NCI-H510A (cell line): ENCODE measurements at places on chromosomes 16 and 17.

DNA sequence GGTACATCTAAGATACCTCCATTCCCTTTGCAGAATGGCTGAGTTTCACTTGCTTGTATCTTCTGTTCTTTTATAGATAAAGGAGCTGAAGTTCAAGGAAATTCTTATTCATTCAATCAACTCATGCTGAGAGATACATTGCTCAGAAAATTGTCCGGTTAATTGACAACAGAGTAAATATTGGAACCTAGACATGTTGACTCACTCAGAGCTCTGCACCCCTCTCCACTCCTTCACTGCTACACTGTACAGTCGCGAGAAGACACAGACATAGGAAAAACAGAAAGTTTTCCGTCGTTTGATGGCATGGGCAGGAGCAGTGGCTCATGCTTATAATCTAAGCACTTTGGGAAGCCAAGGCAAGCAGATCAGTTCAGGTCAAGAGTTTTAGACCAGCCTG, 690.5 kb upstream of the SOX9 start:
- DNase-seq: no peak

DNA sequence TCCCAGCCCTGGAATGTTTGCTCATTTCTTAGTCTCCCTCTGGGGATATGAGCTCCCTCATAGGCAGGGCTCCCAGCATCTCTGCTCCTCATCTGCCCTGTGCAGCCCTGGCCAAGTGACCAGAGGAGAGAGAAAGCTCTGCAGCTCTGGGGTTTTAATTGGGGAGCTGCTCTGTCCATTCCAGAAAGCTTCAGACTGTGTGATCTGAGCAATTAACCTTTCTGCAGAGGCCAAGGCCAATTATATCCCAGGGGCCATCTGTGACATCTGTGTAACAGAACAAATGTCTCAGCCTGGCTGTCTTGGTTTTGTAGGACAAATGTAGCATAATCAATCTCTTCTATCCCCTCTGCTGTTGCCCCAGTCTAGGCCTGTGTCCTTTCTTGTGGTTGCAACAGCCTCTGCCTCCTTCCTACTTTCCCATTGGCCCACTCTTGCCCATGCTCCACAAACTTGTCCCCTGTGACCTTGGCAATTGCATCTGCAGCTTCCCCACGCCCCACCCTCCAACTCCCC, 156.0 kb downstream of the GSG1L start:
- DNase-seq: no peak

DNA sequence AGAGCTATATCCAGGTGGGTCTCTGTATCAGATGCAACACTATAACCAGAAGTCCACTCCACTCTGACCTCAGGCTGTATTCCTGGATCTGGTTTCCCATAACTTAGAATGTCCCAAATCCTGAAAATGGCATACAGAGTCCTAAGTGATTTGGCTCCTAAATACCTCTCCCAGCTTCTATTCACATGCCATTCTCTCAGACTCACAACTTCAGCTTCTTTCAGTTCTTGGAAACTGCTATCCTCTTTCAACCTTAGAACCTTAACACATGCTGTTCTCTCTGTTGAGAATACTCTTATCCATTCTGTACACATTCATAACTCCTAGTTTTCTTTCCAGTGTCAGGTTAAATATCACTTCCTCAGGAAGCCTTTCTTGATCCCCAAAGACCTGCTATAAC, 132.0 kb downstream of the BRIP1 start:
- no peak for DNase-seq

GRCh38 chr17:29707212-29707571, 84.5 kb upstream of the CORO6 start:
- DNase-seq: no peak

DNA sequence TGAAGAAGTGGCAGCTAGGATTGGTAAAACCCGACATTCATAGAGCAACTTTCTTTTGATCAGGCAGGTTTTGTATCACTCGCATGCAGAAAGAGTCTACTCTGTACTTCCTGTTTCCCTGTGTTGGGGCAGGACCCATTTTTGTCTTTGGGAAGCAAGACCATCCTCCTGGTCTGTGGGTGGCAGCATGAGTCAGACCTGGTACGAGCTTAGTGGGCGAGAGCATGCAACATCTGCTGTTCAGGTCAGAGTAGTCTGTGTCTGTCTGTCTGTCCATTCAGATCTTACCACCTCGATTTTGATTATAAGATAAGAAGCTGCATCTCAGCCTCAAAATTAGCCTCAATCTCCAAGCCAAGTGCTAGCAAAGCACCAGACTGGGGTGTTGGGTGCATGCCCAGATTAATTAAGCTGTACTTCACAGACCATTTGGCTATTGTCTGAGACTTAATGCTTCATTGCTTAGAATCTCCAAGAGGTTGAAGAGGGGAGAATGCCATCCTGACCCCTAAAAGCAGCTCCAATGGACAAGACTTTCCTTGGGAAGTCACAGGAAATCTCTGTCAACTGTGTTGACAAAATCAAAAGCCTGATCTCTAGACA, 110.9 kb downstream of the XYLT1 start:
- DNase-seq: no peak

DNA sequence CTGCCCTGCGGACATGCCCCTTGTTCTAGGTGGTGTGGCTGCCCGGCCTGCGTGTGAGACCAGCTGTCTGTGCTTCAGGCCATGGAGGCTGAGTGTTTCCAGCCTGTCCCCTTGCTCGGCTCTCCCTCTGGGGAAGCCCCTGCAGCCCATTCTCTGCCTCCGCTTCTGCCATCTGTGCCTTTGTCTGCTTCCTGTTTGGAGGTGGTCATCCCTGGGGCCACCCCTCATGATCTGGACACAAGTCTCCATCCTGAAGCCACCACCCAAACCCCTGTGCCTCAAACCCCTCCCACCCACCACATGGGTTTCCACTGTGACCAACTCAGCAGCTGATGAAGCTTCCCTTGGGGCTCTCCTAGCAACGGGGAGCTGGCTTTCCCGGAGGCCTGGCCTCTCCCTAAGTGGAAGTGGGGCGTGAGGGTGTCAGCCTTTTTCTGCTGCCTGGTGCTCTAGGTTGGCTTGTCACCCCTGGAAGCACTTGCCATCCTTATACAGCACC, 184.9 kb downstream of the SEC14L1 start:
- no peak for DNase-seq

DNA sequence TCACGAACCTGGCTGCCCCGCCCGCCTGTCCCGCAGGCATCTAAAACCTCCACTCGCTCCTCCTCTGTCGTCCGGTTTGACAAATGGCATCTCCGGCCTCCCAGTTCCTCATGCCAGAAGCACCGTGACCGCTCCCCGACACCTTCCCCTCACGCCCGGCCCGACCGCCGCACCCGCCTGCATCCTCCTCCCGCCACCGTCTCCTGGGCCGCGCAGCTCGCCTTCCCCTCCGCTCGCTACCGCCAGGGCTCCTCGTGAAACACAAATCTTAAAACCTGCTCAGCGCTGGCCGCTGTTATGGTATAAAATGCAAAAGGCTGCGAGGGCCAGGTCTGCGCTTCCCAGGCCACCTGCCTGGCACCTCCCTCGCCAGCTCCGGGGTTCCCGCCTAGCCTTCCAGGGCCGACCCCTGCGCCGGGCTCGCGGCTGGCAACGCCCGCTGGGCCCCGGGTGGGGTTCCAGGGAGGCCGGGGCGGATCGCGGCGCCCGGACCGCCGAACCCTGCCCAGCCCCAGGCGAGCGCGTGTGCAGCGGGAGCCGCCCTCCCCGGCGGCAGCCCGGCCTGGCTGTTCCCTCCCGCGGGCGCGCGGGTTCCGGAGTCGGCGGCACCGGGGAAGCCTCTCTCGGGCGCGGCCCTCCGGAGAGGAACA, 488 bp downstream of the SPSB3 start:
- DNase-seq: no peak

DNA sequence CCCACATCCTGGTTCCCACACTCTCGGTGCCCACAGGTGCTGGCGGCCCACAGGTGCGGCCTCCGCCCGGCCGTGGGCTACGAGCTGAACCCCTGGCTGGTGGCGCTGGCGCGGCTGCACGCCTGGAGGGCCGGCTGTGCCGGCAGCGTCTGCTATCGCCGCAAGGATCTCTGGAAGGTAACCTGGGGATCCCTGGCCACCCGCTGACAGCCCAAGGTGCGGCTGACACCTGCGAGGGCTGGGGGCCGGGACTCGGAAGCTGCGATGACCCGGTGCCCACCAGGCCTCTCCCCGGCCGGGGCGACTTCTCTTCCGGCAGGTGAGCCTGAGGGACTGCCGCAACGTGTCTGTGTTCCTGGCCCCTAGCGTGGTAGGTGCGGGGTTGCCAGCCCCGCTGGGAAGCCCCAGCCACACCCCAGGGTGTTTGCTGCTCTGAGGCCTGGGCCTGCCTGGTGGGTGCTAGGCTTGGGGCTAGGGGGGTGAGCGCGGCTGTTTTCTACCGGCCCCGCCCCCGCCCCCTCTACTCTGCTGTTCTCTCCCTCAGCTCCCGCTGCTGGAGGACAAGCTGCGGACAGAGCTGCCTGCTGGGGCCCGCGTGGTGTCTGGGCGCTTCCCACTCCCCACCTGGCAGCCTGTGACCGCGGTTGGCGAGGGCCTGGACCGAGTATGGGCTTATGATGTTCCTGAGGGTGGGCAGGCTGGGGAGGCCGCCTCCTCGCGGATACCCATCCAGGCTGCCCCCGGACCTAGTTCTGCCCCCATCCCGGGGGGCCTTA, 1.0 kb downstream of the ANTKMT start:
- no peak for DNase-seq

GRCh38 chr17:41322903-41323895, 7.7 kb upstream of the KRTAP17-1 start:
- DNase-seq: no peak

- no peak for DNase-seq
Measured at GRCh38 chr16:58026139-58026704, 668 bp downstream of the MMP15 start.

GRCh38 chr16:53099318-53100130, 44.7 kb downstream of the CHD9 start:
- DNase-seq: peak; percentile 98

- peak; percentile 41 for DNase-seq
Measured at GRCh38 chr17:27319541-27320221, 25.8 kb downstream of the WSB1 start.

DNA sequence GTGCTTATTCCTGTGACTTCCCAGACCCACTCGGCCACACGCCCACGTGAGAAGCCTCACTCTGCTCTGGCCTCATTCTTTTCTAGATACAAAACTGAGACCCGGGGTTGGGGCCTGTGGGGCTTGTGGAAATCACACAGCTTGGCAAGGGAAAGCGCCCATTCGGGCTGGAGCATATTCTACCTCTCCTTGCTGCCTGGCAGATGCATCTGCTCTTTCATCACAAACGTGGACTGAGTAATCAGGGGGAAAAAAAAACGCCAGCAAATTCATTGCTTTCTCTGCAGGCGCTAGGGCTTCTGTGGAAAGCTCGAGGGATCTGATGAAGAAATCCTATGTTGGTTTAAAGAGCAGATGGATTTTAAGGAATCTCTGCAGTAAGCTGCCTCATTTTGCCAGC, 44.4 kb downstream of the DNAH9 start:
- DNase-seq: no peak

DNA sequence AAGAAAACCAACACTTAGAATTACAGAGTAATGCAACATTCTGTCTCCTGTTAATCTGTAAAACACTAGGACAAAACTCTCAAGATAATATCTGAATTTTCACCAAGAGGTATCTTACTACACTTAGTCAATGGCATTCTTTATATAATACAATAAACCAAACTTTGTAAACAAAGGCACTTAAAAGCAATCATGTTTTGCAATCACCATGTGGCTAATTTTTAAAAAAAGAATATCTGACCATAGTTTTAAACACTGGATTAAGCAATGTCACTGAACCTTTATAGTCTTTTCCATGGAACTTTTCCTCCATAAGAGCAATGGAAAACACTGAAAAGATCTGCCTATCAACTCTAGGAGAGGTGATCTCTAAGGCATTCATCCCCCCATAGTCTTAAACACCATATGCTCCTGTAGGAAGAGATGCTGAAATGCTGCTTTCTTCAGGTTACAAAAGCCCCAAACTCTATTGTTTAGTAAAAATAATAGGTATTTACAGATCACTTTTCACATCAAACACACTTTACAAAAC, 144.2 kb upstream of the CORO6 start:
- DNase-seq: no peak

DNA sequence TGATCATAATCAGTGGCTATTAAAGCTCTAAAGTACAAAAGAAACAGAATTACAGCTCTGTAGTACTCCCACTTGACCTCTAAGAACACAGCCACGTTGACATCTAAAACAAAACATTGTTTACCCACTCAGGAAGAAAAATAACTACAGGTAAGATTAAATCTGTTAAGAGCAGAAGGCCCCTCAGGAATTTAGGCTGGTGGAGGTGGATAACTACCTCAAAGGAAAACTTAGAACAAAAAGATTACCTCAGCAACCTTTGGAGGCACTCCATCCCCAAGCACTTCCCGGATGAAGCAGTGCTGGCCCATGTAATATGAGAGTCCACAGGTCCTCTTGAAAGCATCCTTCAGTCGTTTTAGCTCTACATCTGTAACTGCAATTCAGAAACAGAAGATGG, 46.7 kb downstream of the USP32 start:
- DNase-seq: peak; percentile 44

DNA sequence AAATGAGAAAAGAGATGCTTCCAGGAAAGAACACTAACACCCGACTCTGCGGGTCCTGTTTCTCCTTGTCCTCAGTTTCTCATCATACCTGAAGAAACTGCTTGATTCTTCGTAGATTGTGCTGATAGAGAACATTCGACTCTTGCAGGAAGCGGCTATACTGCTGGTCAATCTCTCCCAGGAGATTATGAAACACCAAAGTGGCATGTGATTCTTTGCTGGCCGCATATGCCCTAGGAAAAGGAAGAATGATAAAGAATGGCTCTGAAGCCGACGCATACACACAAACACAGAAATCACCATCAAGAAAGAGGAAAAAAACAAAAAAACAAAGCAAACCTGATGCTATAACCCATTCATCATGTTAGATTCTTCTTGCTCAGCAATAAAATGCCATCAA, 41.8 kb downstream of the STAT3 start:
- DNase-seq: no peak

DNA sequence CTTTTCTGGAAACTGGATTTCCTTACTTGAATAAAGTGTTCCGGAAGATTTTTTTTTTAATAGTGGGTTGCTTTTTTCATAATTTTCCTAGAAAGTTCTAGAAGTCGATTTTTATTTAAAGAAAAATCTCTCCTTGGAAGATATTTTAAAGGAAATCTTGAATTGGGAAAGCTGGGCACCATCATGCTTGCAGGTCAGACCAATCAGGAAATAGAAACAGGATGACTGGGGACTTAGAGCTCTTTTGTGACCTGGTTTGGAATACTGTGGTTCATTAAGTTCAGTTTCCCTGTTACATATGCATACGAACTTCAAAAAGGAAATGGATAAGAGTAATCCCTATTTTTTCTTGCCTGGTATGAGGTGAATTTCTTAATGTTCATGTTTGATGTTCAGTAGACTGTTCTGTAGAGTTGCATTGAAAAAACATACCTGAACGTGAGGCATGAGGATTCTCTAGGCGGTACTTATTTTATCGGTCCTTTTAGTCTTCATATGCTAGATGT, 1.2 kb downstream of the NFATC3 start:
- DNase-seq: no peak

GRCh38 chr16:66399930-66400329, 27.2 kb upstream of the BEAN1 start:
- no peak for DNase-seq
